LHCN-M2 (cell line): ENCODE measurements at places on chromosomes 7 and 10.

- no peak for DNase-seq
These were observed 296.6 kb downstream of the HGF start for GRCh38 chr7:81473236-81473635.

DNA sequence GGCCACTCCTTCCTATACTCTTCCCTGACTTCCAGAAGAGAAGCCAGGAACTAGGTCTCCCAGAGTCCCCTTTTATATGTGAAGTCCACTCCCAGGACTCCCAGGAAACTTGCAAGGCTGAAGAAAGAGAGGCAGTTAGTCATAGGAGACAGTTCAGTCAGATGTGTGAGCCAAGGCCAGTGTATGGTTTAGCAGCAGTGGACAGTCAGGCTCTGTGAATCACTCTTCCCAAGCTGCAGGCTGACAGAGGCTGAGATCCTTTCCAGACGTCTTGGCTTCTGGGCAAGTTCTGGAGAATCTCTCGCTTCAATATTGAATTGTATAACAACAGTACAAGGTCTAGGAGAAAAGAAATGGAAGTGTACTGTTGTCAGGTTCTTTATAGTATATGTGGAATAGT is 26.9 kb downstream of the BLVRA start:
- peak; percentile 80 for DNase-seq

- DNase-seq, result no peak
These were observed 5.2 kb downstream of the ATG9B start for GRCh38 chr7:151019130-151019447.

- DNase-seq, result no peak
These were observed 112.0 kb downstream of the EBF3 start for GRCh38 chr10:129851941-129852640.

DNA sequence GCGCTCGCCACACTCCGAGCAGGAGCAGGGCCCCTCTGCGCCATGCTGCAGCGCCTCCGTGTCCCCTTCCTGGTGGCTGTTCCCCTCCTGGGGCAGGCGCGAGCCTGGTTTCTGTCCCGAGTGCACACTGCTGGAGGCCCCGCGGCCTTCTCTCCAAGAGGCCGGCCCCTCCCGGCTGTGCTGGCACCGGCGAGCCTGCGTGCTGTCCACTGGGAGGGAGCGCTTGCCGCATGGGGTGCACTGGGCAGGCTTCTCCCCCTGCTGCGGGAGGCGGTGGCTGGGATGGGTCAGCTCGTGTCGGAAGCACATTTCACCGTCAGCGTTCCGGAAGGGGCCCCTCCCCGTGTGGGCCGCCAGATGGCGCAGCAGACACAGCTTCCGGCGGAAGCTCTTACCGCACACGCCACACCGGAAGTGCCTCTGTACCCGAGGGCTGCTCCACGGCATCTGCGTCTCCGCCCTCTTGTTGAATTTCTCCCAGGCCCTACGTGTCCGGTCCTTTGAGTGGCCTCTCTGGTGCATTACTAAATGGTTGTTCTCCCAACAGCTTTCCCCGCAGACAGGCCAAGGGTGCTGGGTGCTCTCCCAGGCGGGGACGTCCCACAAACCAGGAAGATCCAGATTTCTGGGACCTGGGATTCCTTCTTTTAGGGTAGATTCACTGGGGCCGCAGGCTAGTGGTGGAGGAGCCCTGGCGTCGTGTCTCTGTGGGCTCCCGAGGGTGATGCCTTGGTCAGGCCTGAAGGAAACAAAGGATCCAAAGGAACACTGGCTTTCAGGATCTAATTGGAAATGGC is 18.7 kb downstream of the ZNF786 start:
- DNase-seq, result no peak

- peak; percentile 70 for DNase-seq
These were observed 186.0 kb downstream of the JAZF1 start for GRCh38 chr7:27994639-27995038.

GRCh38 chr7:142940966-142941535 is 1.8 kb downstream of the LLCFC1 start:
- no peak for DNase-seq

- no peak for DNase-seq
These were observed 128.7 kb downstream of the KBTBD2 start for GRCh38 chr7:32762925-32763293.

- no peak for DNase-seq
These were observed 55.2 kb upstream of the DKK1 start for GRCh38 chr10:52258799-52259425.

- no peak for DNase-seq
These were observed 155.8 kb upstream of the TAC1 start for GRCh38 chr7:97576043-97576442.

DNA sequence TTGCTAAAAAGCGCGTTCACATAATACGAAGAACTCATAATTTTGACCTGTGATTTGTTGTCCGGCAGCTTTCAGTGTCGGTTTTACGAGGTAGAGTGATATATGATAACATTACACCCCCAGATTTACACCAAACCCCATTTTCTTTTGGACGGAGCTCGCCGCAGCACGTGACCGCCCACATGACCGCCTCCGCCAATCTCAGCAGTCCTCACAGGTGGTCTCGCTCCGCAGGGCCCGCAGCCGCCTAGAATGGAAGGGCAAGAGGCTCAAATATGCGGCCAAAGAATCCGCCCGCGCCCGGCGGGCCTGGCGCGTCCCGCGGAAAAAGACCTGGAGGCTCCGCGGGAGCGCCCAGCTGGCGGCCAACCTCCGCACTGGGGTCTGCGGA is at the start of gene HOXA7:
TSS of gene HOXA7 (minus strand) at position 168 of the 391 bp plus-strand sequence. CDS start at position 38, 130 bp downstream.
- peak; percentile 79 for DNase-seq

DNA sequence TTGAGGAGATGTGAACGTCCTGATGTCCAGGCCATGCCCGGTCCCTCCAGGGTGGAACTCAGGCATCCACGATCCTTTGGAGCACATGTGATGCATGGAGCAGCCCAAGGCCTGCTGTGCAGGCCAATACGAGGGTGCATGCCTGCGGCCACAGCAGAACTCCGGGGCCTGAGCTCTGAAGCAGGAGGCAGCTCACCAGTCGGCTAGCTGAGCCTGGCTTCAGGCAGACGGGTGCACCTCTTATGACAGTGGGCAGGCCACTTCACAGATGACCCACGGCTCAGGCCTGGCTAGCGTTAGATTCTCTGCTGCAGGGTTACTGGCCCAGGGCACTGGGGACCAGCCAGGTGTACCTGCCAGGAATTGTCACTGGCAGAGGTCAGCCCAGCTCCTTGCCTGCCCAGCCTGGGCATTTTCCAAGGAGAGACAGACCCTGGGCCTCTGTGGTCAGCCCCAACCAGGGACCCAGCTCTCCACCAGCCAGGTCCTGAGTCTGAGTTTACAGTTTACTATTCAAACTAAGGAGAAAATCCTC is 29.6 kb upstream of the INPP5A start:
- no peak for DNase-seq

DNA sequence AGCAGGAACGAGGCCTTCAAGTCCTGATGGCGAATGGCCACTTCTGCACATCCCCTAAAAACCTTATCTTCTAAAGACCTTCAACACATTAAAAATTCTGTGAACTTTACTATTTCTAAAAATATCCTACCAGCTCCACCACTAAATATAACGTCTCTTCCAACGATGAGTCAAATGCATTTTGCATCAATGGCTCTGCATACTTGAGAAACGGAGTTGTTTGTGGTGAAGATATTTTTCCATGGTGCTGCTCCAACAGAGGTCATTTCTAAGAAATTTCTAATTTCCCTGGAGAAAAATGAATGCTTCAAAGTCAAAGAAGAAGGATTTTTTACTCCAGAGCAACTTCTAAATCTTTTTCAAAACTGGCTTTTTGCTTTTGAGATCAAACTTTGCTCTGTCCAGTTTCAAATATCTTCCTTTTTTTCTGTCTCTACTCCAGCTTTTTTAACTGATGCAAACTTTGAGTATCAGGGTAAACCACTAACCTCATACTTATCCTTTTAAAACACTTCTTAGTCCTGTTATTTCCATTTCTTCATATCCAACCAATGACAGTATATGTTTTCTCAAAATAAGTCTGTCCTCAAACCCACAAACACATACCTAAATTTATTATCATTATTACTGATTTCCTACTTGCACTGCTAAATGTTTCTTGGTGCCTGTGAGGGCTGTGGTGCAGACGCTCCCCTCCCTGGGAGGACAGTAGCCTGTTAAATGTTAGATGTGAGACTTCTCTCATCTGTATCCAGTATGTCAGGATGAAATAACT is 258.1 kb downstream of the KLF6 start:
- DNase-seq, result peak; percentile 80

GRCh38 chr7:1127001-1127400 is 33.0 kb downstream of the ZFAND2A start:
- DNase-seq, result no peak

GRCh38 chr7:373818-374705 is 84.1 kb downstream of the FOXL3 start:
- no peak for DNase-seq

DNA sequence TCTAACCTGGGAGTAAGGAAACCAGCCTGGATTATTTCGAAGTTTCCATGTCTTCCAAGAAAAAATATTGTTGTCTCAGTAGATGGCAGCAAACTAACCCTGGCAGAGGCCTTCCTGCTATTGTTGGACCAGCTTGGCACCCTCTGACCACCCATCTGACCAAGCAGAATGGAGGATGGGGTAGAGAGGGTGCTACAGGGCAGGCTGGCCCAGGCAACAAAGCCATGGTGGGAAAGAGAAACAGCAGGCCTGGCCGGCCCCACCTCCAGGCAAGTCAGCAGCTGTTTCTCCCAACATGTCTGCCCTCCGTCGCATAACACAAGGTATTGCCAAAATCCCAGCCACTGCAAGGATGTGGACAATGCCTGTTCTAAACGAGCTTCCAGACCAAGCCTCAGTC is 95.0 kb downstream of the FAM53B start:
- DNase-seq, result peak; percentile 74

DNA sequence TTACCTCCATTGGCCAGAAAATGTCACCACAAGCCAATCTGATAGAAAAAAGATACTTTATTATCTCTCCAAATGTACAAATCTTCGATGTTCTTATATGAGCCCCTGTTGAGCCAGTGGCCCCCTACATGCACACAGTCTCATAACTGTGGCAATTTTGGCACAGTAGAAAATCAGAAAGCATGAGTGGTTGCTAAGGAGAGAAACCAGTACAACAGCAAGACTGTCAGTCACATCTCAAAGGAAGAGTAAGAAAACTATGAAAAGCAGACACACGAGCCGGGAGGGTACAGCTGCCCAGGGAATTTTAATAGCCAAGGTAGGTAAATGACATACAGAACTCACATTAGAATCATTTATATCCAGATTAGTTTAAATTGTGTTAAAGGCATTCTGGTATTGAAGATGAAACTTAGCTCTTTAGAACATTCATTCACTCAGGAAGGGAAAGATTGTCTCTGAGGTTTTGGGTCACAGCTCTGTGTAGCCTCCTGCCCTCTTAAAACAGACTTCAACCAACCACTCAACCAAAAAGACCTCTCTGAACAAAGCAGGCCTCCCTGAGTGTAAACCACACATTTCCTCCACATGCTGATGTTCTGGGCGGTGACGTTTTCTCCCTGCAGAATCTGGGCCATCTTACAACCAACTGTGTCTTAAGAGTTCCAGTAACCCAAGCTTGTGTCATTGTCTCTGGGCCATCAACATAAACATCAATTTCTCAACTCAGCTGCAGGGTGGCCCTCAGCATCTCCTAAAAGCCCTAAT is 80.8 kb upstream of the ADAM12 start:
- no peak for DNase-seq

GRCh38 chr7:132257253-132257652 is 319.0 kb downstream of the PLXNA4 start:
- DNase-seq, result no peak
